ENCODE measurements at places on chromosomes 4 and X.
A peak's percentile ranks its signal among the peaks of the same experiment; 100 is the strongest.

- DNase-seq: no peak
Measured at GRCh38 chrX:114152801-114153200, 431.1 kb upstream of the HTR2C start.

GRCh38 chr4:73599182-73599581, 21.1 kb downstream of the RASSF6 start:
- peak; percentile 82 for DNase-seq

DNA sequence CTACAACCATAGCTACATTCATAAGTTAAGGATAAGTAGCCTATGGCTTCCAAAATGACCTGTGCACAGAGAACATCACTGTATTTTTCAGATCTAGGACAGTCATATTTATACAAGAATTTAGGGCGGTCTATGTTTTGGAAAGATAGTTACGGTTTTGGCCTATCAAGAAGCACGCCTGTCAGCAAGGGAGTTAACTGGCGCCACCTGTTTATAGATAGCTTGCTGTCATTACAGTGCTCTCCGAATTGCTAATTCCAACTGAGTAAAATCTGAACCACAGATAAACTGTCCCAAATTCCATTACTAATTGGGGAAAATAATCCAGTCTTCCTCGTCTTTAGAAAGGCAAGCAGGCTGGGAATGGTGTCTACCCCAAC, 646 bp downstream of the ABCB7 start:
- DNase-seq: peak; percentile 11

DNA sequence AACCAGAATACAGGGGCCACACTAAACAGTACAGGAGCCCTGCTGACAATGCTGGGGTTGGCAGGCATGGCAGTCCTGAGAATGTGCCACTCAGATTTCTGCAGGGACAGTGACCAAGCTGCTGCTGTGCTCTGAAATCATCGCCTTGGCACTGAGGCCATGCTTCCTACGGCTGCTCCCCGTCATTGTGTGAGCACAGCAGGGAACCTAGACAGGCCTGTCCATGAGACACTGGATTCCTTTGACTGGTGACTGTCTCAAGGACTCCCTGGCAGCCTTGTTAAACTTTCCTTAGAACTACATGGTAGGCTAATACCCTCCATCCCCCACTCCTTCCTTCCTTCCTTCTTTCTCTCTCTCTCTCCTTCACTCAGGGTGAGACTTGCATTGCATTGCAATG, 111.4 kb downstream of the LUZP4 start:
- no peak for DNase-seq

GRCh38 chr4:53847965-53848364, 216.4 kb downstream of the CHIC2 start:
- DNase-seq: no peak

DNA sequence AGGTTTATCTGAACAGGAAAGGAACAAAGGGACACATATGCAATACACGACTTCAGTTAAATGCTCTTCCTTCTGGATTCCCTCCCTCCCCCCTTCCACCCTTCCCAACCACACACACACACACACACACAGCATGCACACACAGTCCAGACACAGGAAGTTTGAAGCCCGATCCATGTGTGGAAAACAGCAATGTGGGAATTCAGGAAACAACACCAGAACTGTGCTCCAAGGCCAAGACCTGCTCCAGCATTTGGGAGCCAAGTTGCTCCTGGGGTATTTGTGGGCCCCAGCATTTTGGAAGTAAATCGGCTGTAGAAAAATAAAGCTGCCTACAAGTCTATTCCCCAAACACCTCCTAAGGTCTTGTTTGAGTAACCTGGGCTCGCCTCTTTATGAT, 5.6 kb upstream of the AMOT start:
- DNase-seq: no peak

DNA sequence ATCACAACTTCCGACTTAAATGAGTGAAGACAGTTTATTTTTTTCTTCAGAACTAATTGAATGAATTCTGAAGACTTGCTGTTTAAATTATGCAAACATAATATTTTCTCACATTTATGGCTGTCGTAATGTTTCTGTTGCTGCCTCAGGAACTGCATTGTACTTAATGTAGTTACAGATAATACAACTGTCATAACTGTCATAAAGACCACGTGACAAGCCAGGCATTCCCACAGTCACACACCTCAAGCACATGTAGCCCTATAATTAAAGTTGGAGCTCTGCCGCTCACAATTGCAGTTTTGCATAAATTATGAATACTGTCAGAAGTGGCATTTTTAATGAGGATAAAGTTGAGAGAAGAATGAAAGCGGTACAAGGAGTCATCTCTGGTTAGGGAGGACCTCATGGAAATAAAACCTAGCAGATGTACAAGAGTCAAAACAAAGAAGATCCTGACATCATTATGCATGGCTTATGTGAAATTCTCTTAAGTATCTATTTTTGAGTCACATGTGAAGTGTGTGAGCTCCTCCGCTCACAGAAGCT, 38.5 kb upstream of the GALNTL6 start:
- no peak for DNase-seq

DNA sequence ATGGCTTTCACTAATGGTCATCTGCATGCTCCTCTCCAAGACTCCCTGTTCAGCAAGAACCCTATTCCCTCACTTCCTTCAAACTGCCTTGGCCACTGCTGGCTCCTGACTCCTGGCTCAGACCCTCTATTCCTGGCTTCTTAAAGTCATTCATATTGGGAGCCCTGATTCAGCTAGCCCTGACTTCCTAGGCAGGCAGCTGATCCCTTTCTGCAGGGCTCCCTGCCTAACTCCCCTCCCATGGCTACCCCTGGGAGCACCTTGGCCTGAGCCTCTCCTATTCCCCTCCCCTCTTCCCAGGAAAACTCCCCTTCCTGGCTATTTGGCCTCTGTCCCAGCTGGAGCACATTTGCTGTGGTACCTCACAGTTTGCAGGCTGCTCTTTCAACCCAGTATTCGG, 154.9 kb upstream of the PJA1 start:
- DNase-seq: no peak

- peak; percentile 43 for DNase-seq
Measured at GRCh38 chr4:76059750-76060149, 14.8 kb upstream of the ART3 start.

- no peak for DNase-seq
Measured at GRCh38 chrX:19569121-19569805, 54.0 kb upstream of the MAP3K15 start.

- peak; percentile 40 for DNase-seq
Measured at GRCh38 chr4:85744950-85745349, 270.0 kb downstream of the ARHGAP24 start.

DNA sequence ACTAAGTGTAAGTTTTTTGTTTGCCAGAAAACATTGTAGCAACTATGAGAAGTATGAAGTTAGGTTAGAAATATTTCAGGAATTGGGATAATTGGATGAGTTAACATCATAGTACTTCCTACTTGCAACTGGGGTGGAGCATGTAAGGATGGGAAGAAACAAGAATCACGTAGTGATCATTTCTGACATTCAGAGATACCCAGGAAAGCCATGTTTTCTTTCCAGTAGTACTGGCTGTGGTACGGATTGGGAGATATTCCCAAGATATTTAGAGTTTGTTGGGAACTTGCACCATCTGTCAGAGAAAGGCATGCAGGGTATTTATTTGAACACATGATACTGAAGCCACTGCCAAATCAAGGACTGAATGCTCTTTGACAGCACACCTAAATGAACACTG, 87.6 kb upstream of the SLC4A4 start:
- no peak for DNase-seq

GRCh38 chr4:17284323-17285175, 227.3 kb downstream of the QDPR start:
- DNase-seq: no peak

GRCh38 chrX:41275661-41276609, 58.0 kb upstream of the DDX3X start:
- peak; percentile 62 for DNase-seq

Data from fibroblast of mammary gland (primary cell).